Stimulated activated CD8-positive, alpha-beta memory T cell treated with anti-CD3 and anti-CD28 coated beads, Interleukin-12 subunit alpha, Interleukin-12 subunit beta, amount 100 ng/mL, for 4 hours (primary cell): ENCODE measurements at places on chromosomes 5 and 9.

- no peak for DNase-seq
These were observed 7.2 kb downstream of the TAS2R1 start for GRCh38 chr5:9622971-9623421.

GRCh38 chr5:178201221-178201926 lies 3.0 kb upstream of the HNRNPAB start:
- DNase-seq, result no peak

GRCh38 chr5:139635606-139636206 lies 12.4 kb upstream of the CXXC5 start:
- DNase-seq, result no peak

DNA sequence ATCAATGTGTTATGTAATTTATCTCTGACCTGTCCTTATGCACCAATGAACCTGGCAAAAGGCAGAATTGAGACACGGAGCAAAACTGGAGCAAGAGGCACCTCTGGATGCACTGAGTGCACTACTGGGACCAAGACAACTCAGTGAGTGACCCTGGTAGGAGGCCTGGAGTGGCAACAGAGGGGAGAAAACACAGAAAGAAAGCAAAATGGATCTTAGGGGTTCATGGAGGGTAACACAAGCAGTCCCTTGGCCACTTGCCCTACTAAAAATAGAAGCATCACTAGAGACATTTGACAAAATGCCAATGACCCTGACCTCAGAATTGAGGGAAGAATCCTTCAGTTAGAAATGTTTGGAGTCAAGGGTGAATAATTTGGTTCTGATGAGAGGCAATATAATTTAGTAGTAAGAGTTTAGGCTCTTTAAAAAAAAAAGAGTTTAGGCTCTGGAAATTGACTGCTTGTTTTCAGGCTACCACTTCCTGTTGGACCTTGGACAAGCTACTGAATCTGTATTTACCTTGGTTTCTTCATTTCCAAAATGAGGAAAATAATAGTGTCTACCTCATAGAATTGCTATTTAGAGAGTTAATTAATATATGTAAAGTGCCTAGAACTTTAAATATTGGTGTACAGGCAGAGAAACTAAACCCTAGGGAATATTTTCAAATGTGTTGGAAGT lies 234.9 kb upstream of the TARS1 start:
- no peak for DNase-seq

DNA sequence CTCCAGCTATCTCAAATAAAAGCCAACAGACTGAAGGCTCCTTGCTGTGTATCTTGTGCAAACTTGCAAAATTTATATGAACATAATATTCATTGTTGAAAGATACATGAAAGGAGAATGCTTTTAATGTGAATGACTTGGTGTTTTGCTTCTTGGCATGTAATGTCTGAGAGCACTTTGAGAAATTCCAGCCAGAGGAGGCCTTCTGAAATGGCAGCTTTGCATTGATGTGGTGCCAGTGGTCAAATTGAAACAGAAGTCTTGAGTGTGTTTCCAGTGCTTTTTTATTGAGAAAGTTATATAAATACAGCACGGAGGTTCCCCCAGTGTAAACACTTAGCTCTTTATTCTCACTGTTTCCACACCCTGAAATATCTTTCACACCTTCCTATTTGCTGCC lies 182.1 kb downstream of the ADCY2 start:
- no peak for DNase-seq

GRCh38 chr9:31272456-31273295 lies 1111.8 kb upstream of the ACO1 start:
- DNase-seq, result no peak

GRCh38 chr5:158435161-158435616 lies 576.2 kb upstream of the CLINT1 start:
- DNase-seq, result no peak

DNA sequence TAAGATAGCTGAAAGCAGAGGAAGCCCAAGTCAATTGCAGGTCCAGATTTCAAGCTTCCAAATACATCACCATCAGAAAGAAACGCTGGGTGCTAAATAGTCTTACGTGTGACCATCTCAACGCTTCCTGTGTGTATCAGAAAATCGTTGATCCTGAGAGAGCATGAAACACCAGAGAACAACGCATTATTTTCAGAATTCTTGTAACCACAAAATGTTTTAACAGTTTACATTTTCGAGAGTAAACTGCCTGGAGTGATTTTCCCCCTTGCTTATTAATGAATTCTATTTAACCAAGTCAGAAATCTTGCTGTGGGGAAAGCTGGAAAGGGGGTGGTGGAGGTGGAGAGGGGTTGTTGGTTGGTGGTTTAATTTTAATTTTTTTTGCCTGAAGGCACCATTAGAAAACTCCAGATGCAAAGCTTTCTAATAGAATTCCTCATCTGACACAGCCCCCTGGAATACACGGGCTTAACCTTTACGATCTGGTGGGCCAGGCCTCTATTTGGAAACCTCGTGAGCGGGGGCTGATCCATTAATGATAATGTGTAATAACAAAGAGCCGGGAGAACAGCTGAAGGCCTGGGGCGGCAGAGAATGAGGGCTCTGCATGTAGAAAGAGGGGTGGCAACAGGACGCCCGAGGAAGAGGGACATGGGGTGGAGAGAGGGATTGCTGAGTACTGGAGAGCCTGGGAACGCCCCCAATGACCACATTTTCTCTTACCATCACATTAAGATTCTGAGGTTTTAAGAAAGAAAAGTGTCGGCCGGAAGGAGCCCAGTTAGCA lies 124.5 kb upstream of the NFIB start:
- no peak for DNase-seq

- no peak for DNase-seq
These were observed 14.9 kb upstream of the NDUFB6 start for GRCh38 chr9:32587901-32588300.

GRCh38 chr5:127290019-127290945 lies at the start of gene MEGF10:
Gene MEGF10 (plus strand): TSS chr5:127290796. CDS start chr5:127331309, 40,513 bp downstream.
- no peak for DNase-seq

GRCh38 chr5:58182287-58182841 lies 277.5 kb downstream of the PLK2 start:
- no peak for DNase-seq

GRCh38 chr9:34899535-34900158 lies 58.4 kb upstream of the PHF24 start:
- DNase-seq, result peak; percentile 53

DNA sequence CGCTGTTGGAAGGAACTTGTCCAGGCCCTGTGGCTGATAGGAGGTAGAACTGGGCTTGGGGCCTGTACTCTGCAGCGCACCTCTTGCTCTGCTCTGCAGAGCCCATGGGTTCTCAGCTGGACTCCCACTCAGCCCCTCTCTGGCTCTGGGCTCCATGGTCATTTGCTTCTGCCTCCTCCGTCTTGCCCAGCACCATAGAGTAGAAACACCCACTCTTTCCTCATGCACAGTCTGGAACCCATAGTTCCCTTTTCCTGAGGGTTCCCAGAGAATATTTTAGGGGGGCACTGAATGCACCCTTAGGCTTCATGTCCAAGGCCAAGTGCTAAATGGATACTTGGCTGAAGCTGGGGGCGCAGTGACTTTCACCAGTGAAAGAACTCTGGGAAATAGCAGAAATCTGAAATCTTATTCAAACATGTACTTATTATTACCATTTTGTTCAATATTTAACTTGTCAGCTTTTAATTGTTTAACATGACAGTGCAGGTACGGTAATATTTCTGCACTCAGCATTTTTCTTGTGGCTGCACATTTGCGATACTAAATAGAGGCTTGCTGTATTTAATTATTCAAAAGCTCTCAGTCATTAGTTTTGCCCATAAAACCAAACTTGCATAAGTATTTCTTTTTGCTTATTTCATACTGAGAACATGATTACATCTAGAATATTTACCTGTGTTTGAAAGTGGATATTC lies 31.5 kb downstream of the GALNT12 start:
- DNase-seq, result no peak

DNA sequence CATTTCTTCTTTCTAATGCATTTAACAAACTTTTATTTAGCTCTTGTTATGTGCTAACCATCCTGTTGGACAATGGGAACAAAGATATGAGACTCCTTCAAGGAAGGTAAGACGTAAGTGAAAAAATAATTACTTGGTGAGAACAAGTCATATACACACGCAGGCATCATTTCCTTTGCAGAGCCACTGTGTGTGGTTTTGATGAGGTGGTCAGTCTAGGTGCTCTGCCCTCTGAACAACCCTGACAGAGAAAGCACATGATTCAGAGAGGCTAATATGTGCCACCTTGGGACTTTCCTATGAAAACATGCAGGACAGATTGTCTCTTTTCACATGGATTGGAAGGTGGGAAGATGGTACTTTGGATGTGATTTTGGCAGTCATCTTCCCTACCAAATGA lies 1162.5 kb upstream of the DMAC1 start:
- no peak for DNase-seq

DNA sequence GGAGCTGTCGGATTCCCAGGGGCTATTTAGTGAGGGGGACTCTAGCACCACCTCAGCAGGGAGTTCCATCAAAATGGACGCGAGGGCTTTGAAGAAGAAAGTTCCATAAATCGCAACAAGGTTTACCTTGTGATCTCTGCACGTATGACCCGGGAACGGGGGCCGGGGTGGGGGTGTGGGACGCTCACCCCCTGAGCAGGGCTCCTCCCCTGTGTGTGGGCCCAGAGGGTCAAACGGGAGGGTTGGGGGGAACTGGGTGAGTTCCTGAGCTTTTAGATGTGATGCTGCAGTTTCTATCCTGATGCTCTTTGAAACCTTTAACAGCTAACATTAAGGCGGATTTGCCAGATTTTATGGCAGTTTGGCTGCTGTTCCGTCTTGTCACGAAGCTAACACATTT lies 18.9 kb upstream of the LRRC14B start:
- DNase-seq, result no peak

DNA sequence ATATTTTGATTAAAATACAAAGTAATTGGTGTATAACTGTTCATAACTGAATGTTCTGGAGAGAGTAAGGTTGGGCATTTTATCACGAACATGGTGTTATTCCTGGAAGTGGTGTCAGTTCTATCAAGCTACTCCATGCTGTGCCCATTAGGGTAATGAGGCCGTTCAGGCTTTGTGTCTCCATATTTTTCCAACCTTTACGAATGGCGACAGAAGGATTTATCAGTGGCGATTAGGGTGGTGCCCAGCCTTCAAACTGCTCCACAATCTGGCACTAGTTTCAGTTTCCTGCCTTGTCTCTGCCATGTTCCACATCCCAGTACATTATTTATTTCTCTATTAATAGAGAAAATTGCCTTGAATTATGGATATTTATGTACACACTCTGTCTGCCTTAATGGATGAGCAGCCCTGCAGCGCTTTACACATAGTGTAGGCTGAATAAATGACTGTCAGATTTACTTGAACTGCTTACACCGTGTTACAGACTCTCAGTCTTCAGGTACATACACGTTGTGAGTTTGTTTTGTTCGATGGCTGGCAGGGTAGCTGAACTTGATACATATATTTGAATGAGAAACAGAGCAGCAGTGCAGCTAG lies 23.9 kb upstream of the TMC1 start:
- no peak for DNase-seq

DNA sequence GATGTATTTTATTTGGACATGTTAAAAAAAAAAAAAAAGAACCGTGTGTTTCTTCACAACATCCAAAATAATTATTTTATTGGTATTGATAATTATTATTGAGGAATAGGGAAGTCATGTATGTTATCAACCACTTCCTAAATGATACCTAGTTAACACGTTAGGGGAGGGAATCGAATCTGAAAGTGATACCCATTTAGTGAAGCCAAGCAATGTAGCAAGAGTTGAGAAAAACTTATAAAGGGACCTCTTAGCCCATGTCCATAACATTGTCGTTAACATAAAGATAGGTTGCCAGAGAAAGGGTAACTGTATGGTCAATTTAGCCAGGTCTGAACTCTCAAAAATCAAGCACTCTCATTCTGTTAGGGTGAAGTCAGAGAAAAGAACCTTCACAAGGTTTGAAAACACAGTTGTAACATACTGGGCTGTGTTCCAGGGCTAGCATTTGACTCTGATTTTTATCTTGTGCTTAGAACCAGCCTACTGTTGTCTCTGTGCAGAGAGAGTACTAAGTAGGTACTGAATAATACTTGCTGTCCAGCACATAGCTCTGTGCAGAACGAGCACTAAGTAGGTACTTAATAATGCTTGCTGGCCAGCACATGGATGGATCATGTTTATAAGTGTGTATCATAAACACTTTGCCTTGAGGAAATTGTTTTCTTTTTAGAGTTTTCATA lies 60.4 kb downstream of the GHR start:
- no peak for DNase-seq

GRCh38 chr5:38601863-38602298 lies 45.4 kb upstream of the LIFR start:
- no peak for DNase-seq

DNA sequence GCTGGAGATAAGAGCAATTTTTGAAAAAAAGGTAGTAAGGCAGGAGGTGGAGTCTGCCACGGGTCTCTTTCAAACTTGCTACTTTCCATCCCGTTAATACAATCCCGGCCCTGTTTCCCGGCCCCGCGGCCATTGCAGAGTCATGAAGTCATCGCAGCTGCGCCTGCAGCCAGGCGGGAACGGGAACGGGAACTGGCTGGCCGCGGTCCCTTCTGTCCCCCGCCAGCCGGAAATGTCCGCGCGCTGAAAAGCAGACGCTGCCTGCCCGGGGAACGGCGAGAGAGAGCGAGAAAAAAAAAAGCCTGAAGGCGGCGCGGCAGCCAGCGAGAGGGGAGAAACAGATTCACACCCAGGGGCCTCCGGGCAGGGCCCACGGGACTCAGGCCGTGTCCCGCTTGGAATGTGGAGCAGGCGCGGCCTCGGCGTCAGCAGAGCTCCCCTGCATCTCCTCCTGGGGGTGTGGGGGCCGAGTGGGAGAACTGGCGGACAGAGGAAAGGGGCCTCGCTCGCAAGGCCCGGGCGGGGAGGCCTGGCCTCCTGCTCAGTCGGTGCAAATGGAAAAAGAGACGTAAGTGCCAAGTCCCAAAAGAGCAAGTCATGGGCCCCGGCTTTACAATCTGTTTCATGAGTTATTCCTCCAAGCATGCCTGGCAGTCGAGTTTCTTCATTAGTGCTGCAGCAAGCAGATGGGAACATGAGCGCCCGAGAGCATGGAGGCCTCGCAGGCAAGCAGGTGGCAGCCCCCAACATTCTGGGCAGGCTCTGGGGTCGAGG lies 201.2 kb upstream of the GAS1 start:
- no peak for DNase-seq

DNA sequence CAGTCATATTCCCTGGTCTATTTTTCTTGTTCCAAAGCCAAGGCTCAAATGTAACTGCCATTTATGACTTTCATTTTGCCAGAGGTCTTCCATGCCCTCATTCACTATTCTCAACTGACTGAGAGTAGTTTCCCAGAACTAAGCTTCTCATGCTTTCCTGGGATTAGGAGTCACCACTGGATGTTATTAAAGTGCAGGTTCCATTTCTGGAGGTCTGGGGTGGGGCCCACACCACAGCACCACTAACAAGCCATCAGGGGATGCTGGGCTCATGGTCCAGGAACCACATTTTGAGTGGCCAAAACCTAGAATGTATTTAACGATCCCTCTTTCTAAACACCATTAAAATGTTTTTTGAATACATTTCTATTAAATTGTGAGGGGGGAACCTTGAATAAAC lies 677.6 kb downstream of the SEMA5A start:
- DNase-seq, result no peak

- no peak for DNase-seq
These were observed 45.9 kb upstream of the TLX3 start for GRCh38 chr5:171263181-171263580.
